ENCODE measurements at places on chromosomes 13 and 19.

DNA sequence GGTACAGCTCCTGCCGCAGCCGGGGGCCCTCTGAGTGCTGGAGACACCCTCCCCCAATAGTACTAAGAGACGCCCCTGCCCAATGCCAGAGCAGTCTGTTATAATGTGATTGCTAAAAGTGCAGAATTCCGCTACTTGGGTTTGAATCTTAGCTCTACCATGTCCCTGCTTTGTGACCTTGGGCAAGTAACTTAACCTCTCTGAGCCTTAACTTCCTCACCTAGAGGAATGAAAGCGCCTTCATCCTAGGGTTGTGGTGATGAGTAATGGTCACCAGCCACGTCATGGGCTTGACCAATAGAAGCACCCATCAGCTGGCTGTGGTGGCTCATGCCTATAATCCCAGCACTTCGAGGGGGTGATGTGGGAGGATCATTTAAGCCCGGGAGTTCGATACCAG is 6.5 kb downstream of the PLEKHG2 start:
- no peak for DNase-seq

- DNase-seq = no peak
Observed at GRCh38 chr13:42413484-42413815, 141.5 kb downstream of the AKAP11 start.

GRCh38 chr19:17075864-17076542 is 426 bp downstream of the MYO9B start:
- no peak for DNase-seq

- no peak for DNase-seq
Observed at GRCh38 chr13:71752775-71753513, 114.1 kb downstream of the DACH1 start.

GRCh38 chr13:27170516-27171243 is 931 bp downstream of the USP12 start:
- no peak for DNase-seq

DNA sequence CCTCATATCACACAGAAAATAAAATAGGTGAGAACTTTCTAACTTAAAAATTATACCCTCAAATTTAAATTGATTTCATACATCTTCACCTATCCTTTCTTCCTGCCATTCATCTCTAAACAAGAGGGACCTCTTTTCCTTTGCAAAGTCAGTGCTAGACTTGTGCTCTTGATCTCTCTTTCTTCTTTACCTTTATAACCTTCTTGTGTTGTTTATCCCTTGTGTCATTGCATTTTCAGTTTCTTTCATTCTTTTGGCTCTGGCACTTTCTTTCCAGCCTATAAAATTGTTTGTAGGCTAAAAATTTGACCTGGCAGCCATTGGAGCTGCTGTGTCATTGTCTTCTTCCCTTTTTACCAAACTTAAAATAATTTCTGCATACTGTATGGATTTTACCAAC is 190.1 kb downstream of the GPC5 start:
- DNase-seq = no peak

- DNase-seq = no peak
Observed at GRCh38 chr13:31394506-31394905, 194.7 kb downstream of the B3GLCT start.

DNA sequence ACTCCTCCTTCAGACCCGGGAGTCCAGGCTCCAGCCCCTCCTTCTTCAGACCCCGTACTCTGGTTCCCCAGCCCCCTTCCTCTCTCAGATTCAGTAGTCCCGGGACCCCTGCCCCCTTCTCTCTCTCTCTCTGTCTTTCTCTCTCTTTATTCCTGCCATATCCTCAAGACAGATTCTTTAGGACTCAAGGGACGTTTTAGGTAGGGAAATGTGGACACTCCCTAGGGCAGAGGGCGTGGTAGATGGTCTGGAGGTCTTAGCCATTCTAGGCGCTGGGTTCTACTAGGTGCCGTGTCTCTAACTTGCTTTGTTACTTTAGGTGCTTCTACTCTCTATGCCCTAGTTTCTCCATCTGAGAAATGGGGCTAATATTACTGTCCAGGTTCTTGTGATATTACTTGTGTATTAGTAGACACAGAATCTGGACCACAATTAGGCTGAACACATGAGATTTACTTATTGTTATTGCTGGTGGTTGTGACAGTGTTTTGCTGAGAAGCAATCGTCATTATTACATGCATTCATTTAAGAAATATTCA is 751 bp upstream of the C19orf84 start:
- no peak for DNase-seq

GRCh38 chr13:111005364-111005763 is 90.5 kb upstream of the ANKRD10 start:
- DNase-seq = peak; percentile 81

DNA sequence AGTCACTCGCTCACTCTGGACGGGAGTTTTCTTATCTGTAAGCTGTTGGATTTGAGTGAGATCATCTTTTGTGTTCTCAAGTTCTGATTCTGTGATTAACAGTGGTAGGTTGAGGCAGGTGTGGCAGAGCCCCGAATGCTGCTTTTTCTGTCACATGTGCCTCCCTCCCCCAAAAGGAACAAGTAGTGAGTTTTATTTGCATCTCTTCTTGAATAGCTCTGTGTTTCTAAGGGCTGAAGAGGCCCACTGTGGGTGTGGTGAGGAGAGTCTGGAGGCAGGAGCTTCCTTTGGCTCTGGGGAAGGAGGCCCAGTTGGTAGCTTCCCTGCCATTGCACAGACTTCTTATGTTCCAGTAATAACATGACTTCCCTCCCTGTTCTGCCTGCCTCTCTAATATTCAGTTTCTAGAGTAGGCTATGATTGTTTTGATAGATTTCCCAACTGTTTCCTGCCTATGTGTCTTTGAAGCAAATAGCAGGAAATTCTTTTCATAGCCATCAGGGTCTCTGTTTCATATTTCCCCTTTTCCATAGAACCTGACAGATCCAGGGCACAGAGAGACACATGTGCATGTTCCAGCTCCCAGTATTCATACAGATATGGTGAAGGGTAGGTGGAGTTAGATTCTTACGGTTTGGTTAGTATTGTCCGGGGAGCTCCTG is 23.9 kb upstream of the CXCL17 start:
- DNase-seq = no peak

- DNase-seq = no peak
Observed at GRCh38 chr13:94063096-94063495, 416.4 kb downstream of the DCT start.

GRCh38 chr19:7784856-7785255 is 21.8 kb downstream of the CLEC4M start:
- no peak for DNase-seq

- peak; percentile 46 for DNase-seq
Observed at GRCh38 chr13:36736119-36736726, 62.4 kb downstream of the SERTM1 start.

- DNase-seq = no peak
Observed at GRCh38 chr13:80962855-80963254, 621.9 kb upstream of the SPRY2 start.

DNA sequence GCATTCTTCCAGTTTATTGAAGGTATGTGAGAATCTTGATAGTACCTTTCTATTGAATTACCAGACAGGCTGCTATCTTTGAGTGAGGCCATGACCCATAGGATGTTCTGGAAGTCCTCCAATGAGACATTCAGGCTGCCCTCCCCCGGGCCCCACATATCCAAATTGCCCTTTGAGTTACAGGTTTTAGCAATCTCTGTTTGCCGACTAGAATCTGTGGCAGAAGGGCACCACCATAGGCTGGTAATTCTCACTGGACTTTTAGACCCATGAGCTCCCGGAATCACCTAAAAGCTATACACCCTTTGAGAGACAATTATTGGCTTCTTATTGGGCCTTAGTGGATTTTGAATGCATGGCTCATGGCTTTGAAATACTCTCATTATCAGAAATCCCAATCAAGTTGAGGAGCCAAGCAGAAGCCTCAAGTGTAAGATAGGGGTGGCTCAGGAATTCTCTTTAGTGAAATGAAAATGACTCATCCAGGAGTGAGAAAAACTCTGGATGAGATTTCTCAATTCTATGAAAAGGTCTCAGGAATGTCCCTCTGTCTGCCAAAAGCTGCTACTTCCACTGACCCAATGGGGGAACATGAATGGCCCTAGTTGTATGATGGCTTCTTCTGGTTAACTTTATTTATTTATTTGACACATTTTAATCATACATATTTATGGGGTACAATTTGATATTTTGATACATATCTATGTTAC is 172.1 kb upstream of the CSNK1A1L start:
- DNase-seq = no peak

DNA sequence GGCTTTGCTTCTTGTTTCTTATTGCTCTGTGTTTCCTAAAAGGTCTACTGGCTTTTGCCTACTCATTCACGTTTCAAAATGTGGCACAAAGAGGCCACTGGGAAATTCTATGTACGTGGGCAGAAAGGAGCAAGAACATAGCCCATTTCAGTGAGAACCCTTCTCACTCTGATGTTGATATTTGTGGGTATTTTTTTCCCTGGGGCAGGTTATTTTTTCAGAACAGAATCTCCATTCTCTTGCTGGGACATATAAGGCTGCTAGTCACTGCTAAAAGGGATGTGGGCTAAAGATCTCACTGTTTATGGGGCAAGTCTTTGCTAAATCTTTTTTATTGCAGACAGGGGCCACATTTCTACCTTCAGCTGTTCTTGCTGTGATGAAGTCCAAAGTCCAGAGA is 27.1 kb downstream of the EDNRB start:
- no peak for DNase-seq

DNA sequence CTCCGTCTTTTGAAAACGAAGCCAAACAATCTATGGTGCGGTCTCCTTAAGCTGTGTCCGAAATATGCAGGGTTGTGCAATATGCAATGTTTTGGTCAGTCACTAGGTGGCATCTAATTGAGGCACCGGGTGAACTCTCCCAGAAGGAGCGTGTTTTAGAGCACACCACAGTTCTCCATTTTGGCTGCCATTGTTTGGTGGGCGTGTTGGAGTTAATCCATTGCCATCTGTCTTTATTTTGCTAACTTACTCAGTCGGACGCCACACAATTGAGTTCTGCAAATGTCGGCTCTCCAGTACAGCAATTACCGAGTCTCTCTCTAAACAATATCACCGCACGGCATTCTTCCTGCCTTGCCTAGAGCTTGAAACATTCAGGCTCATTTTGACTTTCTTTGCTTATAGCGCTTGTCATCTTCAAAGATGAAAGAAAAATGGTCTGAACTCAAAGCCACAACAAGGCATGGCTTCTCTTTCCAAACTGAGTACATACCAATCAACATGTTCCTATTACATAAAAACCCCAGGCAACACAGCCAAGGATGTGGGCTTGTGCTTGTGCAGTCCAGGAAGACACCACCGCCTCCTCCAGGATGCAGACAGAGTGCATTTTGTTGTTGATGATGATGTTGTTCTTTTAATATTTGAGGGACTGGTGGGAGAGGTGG is 182.0 kb upstream of the SERP2 start:
- peak; percentile 24 for DNase-seq

DNA sequence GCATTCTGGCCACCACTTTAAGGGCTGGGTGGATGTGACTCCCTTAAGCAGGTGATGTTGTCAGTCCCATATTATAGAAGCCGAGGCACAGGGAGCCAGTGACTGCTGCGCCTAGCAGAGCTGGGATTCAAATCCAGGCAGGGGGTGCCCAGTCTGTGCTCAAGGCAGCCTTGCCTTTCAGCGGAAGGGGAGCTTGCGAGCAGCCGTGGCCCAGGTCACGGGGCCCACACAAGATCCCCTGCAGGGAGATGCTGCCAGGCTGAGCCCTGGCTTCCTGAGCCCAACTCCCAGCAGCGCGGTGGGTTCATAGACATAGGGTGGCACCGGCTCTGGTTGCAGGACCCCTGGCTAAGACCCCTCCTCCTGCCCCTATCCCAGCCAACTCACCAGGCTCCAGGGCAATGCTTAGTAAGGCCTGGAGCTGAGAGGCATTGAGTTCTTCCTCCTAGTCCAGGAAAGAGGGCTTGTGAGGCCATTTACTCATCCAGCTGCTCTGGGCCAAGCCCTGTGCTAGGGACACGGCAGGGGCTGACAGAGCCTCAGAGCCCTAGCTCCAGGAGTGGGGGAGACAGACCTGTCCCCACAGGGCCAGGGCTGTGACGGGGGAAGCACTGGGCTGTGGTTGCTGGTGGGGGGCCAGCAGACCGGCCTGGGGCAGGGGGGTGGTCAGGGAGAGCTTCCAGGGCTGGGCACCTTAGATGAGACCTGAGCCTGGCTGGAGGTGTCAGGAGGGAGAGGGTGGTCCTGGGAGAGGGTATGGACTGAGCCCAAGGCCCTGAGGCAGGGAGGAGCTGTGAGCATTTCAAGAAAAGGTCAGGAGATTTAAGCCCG is 9.6 kb downstream of the CAPN12 start:
- DNase-seq = no peak

DNA sequence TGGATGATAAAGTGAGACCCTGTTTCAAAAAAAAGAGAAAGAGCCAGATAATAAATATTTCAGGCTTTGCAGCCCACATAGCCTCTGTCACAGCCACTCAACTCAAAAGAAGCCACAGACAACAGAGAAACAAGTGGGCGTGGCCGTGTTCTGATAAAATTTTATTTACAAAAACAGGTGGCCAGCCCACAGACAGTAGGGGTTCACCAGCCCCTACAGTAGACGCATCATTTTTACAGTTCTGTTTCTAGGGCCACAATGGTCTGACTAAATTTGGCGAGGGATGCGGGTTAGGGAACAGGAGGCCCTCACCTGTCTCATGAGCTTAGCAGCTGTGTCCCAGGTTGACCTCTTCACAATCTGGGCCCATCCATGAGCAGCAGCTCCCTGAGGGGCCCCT is 59.5 kb downstream of the ARHGEF18 start:
- DNase-seq = no peak

- no peak for DNase-seq
Observed at GRCh38 chr19:9945319-9945966, 9.1 kb upstream of the OLFM2 start.
